ENCODE measurements at places on chromosomes 5 and 9.

DNA sequence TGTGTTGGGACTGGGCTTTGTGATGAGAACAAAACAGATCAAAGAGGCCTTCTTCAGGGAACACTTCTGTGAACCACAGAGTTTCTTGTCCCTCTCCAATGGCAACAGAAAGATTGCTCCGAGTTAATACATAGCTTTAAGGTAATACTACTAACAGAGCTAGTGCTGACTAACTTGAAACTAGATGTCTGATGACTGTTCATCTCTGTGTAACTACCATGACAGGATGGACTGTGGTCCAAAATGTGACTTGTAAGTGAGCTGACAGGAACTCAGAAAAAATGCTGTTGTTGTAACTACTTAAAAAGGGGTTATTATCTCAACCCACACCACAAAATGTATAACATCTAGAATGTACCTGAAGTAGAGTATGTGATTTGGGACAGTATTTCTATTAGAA lies 630.2 kb upstream of the DMAC1 start:
- no peak for DNase-seq

- no peak for DNase-seq
Measured at GRCh38 chr5:1833264-1834021, 32.2 kb downstream of the NDUFS6 start.

- no peak for DNase-seq
Measured at GRCh38 chr5:112413611-112414010, 5.5 kb downstream of the EPB41L4A start.

DNA sequence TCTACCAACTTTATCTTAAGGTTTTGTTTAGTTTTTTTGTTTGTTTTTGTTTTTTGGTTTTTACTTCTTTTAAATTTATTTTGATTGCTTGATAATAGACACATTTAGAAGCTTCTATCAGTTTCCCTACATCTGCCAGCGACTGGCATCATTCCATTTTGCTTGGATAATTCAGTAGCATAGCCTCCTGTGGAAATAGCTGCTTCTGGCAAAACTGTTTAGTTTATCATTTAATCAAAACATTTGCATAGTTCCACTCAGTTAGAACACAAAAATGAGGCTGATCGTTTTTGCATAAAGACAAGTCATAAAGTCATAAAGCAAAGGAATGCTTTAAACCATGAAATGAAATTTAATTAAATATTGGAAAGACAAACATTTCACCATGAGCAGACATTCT lies 133.7 kb upstream of the NFIL3 start:
- DNase-seq = no peak

DNA sequence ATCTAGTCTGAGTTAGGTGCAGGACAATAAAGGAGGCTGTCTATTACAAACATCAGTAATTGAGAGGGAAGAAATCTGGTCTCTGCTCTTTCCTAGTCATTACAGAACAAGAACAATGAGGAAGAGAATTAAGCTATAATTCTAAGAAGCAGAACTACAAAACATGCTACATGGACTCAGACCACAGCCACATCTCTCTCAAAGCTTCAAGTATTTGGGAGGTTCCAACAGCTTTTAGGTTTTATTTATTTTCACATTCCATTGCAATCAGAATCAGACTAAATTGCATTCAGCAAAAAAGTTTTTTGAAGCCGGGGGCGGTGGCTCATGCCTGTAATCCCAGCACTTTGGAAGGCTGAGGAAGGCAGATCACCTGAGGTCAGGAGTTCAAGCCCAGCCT lies 1.1 kb upstream of the GRPEL2 start:
- DNase-seq = no peak

DNA sequence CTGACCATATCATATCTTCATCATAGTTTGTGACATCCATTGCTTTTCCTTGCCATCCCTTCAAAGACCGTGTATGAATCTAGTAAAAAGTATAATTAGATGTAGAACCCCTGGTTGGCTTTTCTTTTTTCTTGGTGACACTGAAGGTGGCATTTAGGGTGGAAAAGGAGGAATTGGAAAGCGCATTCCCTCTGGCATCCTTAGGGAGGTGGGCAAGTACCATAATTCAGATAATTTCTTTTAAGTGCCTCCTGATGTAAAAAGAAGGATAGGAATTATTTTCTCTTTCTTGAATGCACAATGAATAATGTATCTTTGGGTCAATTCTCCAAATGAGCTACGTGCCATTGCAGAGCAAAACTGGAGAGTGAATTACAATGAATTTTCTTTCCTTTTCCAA lies 73.2 kb upstream of the SMARCA2 start:
- no peak for DNase-seq

GRCh38 chr5:149005077-149005892 lies 57.6 kb downstream of the SH3TC2 start:
- DNase-seq = no peak

DNA sequence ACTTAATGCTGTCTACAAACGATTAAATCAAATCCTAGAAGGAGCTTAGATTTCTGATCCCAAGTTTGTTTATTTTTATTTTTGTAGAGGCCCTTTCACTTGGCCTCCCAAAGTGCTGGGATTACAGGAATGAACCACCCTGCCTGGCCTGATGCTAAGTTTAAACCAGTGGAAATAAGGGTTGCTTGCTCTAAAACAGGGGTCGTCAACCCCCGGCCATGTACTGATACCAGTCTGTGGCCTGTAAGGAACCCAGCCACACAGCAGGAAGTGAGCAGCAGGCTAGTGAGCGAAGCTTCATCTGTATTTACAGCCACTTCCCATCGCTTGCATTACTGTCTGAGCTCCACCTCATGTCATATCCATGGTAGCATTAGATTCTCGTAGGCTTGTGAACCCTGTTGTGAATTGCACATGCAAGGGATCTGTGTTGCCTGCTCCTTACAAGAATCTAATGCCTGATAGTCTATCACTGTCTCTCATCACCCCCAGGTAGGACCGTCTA lies 11.4 kb downstream of the TTC1 start:
- DNase-seq = no peak

GRCh38 chr9:128406848-128407391 lies 13.7 kb upstream of the CERCAM start:
- DNase-seq = no peak

GRCh38 chr5:122236270-122237040 lies 75.6 kb upstream of the SNCAIP start:
- no peak for DNase-seq

DNA sequence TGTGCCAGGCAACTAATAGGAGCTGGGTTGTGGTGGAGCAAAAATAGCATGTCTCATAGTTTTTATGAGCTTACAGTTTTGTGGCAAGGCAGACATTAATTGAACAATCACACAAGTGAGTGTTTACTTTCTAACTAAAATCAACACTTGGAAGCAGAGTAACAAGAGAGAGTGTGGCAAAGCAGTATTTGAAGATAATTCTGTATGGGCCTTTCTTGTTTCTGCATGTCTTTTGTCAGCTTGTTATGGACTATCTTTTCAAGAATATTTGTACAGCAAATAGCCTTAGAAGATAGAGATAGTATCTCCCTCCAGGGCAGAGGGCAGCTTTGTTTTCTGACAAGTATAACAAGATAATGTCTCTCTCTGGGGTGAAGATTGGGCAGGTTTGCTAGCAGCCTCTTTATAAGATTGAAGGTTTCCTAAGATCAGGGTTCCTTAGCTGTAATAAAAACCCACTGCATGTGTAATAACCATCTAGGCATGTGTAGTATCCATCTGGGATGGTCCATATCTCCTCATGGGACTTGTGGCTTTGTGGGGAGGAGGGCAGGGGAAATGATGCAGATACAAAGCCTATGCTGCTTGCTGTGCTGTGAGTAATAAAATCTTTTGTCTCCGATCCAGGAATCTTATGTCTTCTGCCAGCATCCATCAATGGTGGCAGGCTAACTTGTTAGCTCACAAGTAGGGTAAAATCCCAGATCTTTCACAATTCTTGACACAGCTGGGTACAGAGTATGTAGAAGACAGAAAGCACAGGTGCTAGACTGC lies 479.9 kb downstream of the KDM4C start:
- no peak for DNase-seq

- DNase-seq = no peak
Measured at GRCh38 chr5:82367930-82368329, 89.8 kb upstream of the RPS23 start.

GRCh38 chr9:112753725-112754124 lies 3.2 kb downstream of the SNX30 start:
- no peak for DNase-seq

Measured in iPS DF 19.7 (cell line).